ENCODE measurements at places on chromosomes 16 and 17. TPM values are rescaled to one million over a fixed set of nuclear protein-coding genes. Genes with fewer than 3 reads are reported as not detected.

The OR1F1 gene
- total RNA-seq = not detected

The HSD17B1 gene
- 2.3 TPM for total RNA-seq

The TEX19 gene
- 0.12 TPM for total RNA-seq

The ZPBP2 gene
- total RNA-seq = not detected

The KRT33A gene
- total RNA-seq = not detected

The TPSG1 gene
- total RNA-seq = not detected

The SOX15 gene
- total RNA-seq = 0.12 TPM

The SMPD3 gene
- total RNA-seq = 0.12 TPM

The CNTD1 gene
- 0.37 TPM for total RNA-seq

The CHRNE gene
- total RNA-seq = 0.62 TPM

The RAB26 gene
- total RNA-seq = 1.1 TPM

The NHLRC4 gene
- total RNA-seq = 2.0 TPM

The HIGD1B gene
- not detected for total RNA-seq

The UTS2R gene
- not detected for total RNA-seq

The SLC5A11 gene
- total RNA-seq = not detected

The NR1D1 gene
- total RNA-seq = 3.3 TPM

The HAP1 gene
- total RNA-seq = under 0.01 TPM

The LRRC37A gene
- total RNA-seq = 2.1 TPM

The HSPB9 gene
- total RNA-seq = not detected
